Stomach (tissue), 19 donors: ENCODE measurements at places on chromosomes 13 and 19. TPM values are rescaled to one million over a fixed set of nuclear protein-coding genes. Genes with fewer than 3 reads are reported as not detected.
A peak's percentile ranks its signal among the peaks of the same experiment; 100 is the strongest.

- DNase-seq = no peak
These were observed 3.3 kb upstream of the POSTN start for GRCh38 chr13:37601648-37602440.

DNA sequence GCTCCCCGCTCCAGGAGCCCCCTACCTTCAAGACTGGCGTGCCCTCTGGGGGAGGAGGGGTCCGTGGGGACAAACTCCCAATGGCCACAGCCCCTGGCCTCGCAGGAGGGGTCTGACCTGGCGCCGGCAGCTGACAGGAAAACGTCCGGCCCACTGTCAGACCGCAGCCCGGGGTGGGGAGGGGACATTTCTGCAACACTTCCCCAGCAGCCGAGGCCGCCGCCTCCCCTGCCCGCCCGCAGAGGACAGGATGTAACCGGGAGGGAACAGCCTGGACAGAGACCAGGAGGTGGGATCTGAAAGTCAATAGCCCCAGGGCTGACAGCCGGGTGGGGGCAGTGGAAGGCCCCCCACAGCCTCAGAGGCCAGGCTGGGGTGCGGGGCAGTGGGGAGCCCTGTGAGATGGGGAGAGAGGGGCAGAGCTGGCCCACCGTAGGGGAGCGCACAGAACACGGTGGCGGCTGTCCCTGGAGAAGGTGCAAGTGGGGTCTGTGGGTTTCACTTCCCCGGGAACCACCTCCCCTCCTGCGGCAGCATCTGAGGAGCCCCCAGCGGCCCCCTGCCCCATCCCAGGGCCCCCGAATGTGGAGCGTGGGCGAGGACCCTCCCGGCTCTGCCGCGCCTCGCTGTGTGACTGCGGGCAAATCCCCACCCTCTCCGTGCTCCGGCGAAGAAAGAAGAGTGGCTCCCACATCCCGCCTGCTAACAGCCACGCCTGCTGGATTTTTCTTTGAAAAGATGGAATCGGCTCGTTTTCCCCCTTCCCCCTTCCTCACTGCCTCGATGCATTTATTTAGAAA lies at the start of gene PEAK3:
TSS of gene PEAK3 (minus strand) at position 114 of the 800 bp plus-strand sequence. CDS start 1,244 bp downstream, outside the sequence.
- DNase-seq = peak; percentile 67

DNA sequence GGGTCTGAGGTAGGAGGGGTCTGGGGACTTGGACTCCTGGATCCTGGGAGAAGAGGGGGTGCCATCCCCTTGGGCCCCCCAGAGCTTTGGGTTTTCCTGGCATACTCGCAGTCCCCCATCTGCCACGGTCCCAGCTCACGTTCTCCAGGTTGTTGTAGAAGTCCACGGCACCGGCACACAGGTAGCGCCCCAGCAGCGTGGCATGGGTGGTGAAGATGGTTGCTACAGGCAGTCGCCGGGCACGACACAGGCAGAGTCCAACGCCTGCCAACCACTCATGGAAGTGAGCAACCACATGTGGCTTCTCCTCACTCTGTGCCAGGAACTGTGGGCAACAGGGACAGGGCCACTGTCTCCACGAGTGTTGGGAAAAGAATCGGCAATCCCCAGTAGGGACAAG lies 7.4 kb downstream of the GYS1 start:
- DNase-seq = no peak

- no peak for DNase-seq
These were observed 50.7 kb downstream of the ARHGAP35 start for GRCh38 chr19:46911456-46911855.

GRCh38 chr13:39712626-39713025 lies 57.2 kb downstream of the COG6 start:
- no peak for DNase-seq

DNA sequence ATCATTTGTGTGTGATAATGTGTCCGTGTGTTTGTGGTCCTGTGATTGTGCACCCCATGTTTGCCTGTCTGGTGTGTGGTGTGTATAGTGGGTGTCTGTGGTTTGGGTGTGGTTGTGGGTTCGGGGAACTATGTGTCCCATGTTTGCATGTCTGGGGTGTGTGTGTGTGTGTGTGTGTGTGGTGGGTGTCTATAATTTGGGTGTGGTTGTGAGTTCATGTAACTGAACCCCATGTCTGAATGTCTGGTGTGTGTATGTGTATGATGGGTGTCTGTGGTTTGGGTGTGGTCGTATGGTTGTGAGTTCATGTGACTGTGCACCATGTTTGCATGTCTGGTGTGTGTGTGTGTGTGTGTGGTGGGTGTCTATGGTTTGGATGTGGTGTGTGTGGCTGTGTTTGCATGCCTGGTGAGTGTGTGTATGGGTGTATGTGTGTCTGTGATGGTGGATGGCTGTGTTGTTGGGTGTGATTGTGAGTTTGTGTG lies 11.1 kb upstream of the NFIX start:
- DNase-seq = no peak

GRCh38 chr19:42328106-42328505 lies 2.7 kb downstream of the MEGF8 start:
- no peak for DNase-seq

GRCh38 chr19:52691737-52692136 lies 43.1 kb downstream of the ZNF611 start:
- DNase-seq = peak; percentile 9

DNA sequence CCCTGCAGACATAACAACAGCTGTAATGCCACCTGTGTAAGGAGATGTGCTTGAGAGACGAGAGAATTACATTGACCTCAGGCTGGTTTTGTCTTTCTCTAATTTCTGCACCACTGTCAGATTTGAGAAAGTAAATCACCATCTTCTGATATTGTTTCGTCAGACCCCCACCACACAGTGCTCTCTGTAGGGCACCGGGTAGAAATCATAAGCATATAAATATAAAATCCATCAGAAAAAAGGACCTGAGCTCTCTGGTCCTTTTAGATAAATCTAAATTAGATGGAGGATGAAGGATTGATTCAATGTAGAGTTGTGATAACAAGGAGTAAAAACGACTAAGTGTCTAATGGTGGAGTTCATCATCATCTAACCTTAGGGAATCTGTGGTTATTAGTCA lies 1981.0 kb upstream of the PRR20A start:
- no peak for DNase-seq

DNA sequence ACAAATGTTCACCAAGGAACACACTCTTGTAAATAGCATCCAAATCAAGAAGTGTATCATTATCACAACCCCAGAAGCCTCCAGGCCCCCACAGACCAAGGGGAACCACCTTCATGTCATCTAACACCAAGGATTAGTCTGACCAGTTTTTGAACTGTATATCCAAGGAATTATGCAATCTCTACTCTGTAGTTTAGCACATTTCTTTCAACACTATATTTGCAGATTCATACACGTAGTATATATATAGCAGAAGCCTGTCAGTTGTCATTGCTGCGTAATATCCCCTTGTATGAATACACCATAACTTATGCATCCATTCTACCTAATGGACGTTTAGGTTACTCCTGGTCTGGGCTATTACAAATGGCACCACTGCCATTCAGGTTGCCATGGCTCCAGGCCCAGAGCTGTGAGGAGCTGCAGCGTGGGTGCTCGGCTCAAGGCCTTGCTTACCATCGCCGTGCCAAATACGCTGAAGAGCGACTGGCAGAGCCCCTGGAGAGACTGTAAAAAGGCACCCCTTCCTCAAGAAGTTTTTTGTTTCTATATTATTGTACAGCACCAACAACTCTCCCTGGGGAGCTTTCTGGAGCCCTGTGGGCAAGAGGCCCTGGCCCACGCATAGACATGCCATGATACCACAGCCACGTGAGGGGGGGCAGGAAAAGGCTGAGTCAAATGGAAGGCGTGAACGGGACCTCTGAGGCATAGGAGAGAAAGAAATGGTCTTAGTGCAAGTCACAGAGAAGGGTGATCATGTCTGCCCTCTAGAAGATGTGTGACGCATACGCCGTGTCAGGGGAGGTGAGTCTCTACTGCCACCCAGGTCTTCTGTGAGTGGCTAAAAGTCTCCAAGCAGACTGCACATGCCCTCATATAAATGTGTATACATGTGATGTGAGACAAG lies 10.8 kb downstream of the LATS2 start:
- no peak for DNase-seq

GRCh38 chr19:14091813-14092462 lies 1.4 kb upstream of the SAMD1 start:
- DNase-seq = no peak

- DNase-seq = no peak
These were observed 713.6 kb upstream of the MIR17HG start for GRCh38 chr13:90633849-90634248.

The IRS2 gene
- 24.1 TPM for total RNA-seq

The PROSER3 gene
- 36.5 TPM for total RNA-seq

The DLEU7 gene
- not detected for total RNA-seq

The NUMBL gene
- 31.6 TPM for total RNA-seq

The OLFM2 gene
- total RNA-seq = not detected
